ENCODE measurements at places on chromosomes 4 and X.

DNA sequence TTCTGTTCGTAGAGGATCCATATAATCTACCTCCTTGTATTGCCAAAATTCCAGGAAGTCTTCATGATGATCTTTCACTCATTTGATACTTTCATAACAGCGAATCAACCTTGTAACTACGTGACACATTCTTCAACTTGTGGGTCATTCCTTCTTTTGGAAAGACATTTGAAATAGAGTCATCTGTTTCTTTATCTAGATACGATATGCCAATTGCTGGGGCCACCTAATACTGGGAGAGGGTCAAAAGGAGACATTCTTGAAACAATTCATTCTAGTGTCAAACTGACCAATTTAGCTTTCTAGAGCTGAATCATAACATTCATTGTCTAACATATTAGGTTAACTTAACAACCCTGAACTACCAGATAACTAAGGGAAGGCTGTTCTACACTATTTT lies 62.9 kb upstream of the SMAD1 start:
- no peak for DNase-seq

DNA sequence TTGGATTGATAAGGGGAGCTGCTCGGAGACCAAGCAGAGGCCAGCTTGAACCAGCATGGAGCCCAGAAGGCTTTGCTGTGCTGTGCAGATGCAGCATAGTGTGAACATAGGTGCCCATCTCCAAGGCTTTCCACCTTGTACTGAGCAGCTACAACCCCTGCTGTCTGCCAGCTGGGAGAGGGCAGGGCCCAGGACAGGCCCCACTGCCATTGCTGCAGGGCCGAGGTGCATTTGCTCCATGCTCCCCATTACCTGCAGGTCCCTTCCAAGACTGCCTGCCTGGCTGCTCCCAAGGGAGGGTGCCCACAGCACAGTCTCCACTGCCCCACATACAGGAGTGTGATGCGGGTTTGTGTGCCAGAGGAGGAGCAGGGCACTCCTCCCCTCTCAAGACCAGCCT lies 1016.0 kb upstream of the INTU start:
- DNase-seq: no peak

- DNase-seq: no peak
Measured at GRCh38 chr4:35965300-35965699, 279.0 kb downstream of the ARAP2 start.

- no peak for DNase-seq
Measured at GRCh38 chrX:107738272-107738671, 37.3 kb downstream of the TSC22D3 start.

- DNase-seq: no peak
Measured at GRCh38 chr4:112704991-112705845, 68.3 kb downstream of the LARP7 start.

- no peak for DNase-seq
Measured at GRCh38 chrX:151031391-151031975, 48.3 kb downstream of the HMGB3 start.

GRCh38 chr4:13137390-13137789 lies 346.8 kb downstream of the RAB28 start:
- DNase-seq: no peak

DNA sequence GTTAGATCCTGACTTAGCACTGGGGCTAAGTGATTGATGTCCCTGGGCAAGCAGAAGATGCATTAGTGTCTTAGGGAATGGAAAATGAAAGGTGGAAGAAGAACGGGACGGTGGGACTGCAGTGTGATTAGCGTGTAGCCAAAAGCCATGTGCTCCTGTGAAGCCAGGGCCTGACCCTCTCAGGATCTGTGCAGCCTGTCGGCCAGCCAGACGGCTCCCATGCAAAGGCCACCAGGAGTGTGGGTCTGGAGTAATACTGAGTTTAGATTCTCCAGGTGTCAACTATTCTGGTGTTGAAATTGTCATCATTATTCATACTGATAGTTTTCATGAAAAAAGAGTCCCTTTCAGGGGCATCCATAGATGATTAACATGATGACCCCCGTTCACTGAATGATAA lies 32.0 kb downstream of the REELD1 start:
- no peak for DNase-seq

DNA sequence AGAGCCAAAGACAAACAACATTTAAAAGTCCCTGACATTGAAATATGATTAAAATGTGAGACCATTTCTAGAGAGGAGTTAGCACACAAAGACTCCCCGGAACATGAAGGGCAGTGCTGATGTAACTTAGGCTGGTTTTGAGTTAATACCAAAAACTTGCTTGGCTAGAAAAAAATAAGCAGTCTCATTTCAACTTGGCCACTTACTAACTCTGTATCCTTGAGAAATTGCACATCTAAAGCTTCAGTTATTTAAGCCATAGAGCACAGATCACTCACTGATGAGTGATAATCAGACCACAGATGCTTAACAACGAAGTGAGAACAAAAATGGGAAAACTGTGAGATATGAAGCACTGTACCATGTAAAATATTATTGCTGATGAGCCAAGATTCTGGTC lies 65.9 kb upstream of the MAOA start:
- DNase-seq: no peak

GRCh38 chr4:76058302-76058701 lies 16.2 kb upstream of the ART3 start:
- DNase-seq: no peak

DNA sequence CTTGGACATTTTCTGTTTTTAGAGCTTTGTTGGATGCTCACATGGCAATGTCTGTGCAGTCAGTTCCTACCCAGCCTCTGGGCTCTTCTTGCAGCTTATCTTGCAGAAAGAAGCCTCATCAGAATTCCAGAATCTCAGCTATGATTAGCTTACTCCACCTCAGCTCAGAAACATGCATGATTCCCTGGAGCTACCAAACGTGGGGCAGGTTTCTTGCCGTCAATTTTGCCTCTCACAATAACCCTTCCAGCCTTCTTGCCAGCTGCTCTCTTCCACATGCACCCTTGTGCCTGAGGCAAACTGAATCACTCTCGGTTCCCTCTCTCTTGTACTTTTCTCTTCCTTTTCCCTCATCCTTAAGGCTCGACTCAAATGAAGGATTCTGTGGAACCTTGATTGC lies 141.4 kb downstream of the PTTG2 start:
- DNase-seq: no peak

DNA sequence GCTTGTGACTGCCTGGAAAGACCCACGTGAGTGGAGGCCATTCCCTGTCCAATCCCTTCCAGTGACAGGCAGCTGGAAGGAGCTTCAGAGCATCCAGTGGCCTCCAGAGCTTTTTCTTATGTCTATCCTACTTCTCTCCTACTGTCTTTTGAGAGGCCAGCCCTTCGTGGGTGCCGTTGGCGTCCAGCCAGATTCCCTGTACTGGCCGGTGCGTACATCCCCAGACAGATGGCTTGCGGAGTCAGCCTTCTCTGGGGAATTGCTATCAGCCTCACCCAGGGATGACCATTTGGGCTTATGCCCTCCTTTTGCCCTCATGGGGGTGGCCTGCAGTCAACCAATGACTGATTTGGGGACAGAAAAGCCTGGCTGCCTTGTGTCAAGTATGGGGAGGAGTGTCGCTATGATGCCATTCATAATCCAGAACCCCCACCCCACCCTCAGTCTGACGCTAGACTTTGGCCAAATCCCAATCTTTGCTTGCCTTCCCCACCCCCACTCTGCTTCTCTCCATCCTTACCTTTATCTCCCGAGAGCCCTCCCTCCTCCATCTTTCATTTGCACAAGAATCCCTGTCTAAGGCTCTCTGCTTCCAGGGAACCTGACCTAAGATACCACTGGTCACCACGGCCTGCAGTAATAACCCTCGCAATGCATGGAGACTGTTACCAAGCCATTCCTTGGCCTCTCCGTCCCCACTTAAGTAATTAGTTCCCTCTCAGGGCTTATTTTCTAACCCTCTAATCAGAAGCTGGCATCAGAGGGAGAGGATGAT lies 150.3 kb upstream of the BCOR start:
- no peak for DNase-seq

- DNase-seq: no peak
Measured at GRCh38 chr4:90542216-90542615, 415.0 kb downstream of the CCSER1 start.

DNA sequence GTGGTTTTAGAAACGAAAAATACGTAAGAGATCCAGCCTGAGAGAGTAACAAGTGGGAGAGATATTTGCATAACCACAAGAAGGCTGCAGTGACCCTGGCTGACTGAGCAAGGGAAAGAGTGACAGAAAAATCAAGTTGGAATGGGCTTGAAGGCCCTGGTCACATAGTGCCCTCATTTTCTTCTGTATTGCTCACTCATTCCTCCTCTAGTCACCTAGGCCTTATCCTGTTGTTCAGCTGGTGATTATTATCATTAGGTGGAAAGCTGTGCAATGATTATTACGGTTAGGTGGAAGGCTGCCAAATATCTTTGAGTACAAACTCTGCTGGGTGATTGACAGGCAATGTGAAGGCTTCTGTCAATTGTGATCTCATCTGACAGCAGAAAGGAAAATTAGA lies 2384.1 kb downstream of the PCDH7 start:
- no peak for DNase-seq

GRCh38 chrX:147741776-147742175 lies 169.9 kb upstream of the FMR1 start:
- no peak for DNase-seq

All from SIG-M5 (cell line).